ENCODE measurements at places on chromosomes 16 and 17.
A peak's percentile ranks its signal among the peaks of the same experiment; 100 is the strongest.

- no peak for DNase-seq
Observed at GRCh38 chr16:361341-361871, 8.9 kb upstream of the AXIN1 start.

DNA sequence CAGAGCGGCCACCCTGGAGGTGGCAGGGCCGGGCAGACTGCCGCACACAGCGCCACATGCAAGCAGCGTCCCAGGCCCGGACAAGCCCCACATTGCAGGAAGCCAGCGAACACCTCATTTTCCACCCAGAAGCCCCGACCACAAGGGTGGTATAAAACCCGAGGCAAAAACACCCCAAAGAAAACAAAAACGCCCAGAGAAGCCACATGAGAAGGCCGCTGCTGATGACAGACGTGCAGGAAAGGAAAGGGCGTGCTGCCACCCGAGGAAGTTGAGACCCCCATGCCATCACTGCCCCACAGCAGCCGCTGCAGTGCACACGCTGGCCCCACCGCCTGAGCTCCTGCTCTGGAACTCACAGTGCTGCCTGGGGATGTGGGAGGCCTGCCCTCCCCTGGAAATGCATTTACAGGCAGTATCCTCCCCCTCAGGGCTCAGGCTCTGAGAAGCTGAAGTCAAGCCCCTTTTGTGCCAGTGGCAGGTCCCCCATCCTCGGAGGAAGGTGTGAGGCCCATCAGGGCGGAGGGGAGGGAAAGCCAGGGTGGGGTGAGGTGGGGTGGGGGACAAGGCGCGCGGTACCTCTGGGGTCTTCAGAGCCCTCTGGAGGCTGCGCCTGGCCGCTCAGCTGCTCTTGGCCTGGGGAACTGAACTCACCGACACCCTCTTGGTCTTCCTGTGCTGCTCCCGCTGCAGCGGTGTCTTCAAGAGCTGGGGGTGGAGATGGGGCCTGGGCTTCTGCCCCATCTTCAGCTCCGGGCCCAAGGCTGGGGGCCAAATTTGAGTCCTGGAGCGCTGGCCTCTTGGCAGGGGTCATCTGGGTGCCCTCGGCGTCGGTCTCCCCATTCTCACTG, 62.0 kb downstream of the IL21R start:
- DNase-seq, result no peak

GRCh38 chr17:56896968-56897359, 16.9 kb downstream of the TRIM25 start:
- no peak for DNase-seq

GRCh38 chr17:6435968-6436367, 1.0 kb upstream of the AIPL1 start:
- DNase-seq, result no peak

DNA sequence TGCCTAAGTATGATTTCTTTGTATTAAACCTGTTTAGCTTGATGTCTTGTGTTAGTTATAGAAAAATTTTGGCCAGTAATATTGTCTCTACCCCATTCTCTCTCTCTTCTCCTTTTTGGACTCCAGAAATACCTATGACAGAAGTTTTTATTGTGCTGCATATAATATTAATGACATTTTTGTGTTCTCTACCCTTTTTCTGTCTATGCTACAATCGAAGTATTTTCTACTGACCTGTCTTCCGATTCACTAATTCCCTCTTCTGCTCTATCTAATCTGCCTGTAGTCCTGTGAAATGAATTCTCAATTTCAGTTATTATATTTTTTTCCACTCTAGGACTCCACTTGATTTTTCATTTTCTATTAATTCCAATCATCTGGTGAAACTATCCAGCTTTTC, 26.0 kb upstream of the TMEM92 start:
- DNase-seq, result no peak

DNA sequence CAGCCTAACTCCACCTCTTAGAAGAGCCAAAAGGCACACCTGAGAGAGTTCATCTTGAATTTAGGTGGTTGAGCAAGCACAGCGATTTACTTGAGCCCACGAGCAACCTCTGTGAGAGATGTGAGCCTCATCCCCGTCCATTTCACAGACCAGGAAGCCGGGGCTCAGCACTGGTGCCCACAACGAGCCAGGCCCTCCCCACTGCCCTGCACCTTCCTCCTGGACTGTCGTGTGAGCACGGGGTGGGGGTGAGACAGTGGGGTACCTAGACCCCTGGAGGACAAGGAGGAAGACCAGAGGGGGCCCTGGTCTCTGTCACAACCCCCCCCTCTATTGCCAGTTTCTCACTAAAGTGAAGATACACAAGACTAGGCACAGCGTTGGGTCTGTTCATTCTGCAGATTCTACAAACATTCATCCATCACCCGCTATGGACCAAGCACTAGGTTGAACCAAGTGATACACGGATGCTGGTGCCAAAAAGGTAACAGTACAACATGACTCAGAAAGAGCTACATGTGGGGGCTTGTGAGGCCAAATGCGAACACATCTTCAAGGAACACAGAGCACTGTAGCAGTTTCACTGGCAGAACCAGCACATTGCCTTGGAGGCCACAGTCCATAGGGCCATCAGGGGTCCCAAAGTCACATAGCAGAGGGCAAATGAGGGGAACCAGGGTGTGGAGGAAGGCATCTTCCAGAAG, 231.9 kb downstream of the PARN start:
- no peak for DNase-seq

- DNase-seq, result no peak
Observed at GRCh38 chr17:81049973-81050551, 15.1 kb downstream of the BAIAP2 start.

DNA sequence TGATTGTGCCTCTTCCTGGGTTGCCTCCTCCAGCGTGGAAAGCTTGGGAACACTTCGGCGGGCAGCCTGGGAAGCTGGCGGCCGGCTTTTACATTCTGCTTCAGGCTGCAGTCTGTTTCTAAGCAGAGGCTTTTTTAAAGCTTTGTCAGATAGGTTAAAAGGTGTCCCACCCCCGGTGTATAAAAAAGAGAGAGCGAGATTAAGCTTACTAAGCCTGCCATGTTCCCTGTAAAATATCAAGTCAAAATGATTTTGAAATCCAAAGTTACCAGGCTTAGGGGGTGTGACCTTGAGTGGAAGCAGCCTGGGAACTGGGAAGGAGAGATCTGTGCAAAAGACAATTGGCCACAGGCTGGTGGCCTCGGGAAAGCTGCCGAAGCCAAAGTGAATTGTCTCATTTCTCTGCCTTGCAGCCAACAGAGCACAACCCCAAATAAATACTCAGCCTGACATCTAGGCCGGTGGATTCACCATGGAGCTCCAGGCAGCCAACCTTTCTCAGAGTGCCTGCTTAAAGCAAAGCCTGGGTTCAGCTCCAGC, 254.5 kb downstream of the FTO start:
- DNase-seq, result no peak

DNA sequence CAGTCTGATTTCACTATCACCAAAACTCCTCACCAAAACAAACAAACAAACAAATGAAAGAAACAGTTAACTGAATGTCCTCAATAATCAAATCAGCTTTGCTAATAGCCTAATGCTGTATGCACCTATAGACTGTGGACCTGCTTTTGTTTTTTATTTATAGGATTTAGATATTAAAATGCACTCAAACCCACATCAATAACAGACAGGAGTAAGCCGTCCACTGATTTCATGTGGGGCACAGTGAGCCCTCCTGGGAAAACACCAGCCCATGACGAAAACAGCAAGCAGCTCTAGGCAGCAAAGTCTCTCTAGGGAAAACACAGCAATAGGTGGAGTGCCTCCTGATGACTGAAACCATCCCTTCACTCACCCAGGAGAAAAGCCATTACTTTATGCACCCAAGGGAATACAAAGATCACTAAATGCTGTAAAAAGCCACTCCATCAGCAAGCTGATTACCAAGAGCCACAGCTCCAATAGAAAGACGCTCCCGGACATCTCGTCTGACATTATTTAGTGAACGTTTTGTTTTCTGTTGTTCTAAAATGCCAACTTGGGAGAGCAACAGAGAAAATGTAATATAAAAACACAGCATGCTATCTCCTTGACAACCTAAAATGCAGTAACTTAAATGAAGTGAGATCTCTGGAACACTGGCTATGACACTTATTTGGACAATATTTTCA, 47.8 kb downstream of the ANKFY1 start:
- DNase-seq, result peak; percentile 84

GRCh38 chr16:60241671-60242070, 1507.6 kb upstream of the GOT2 start:
- DNase-seq, result no peak

- DNase-seq, result no peak
Observed at GRCh38 chr17:28612531-28612930, 1.5 kb downstream of the RSKR start.

DNA sequence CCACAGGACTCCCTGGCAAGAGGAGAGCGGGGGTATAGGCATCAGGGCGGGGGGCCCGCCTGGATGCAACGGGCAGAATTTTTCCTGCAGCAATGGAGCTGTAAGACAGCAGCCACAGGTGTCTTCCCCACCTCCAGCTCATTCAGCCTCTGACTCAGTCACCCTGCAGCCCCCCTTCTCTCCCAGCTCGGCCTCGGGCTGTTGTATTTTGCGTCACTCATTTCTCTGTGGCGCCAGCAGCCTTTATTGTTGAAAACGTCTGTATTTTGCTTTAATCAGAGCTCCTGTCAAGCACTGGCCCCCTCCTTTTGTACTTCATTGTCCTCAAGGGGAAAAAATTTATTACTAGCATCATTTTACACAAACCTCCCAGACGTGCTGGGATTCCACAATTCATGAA, 117.7 kb downstream of the WSCD1 start:
- no peak for DNase-seq

GRCh38 chr16:10827691-10828341, 9.2 kb upstream of the TVP23A start:
- no peak for DNase-seq

DNA sequence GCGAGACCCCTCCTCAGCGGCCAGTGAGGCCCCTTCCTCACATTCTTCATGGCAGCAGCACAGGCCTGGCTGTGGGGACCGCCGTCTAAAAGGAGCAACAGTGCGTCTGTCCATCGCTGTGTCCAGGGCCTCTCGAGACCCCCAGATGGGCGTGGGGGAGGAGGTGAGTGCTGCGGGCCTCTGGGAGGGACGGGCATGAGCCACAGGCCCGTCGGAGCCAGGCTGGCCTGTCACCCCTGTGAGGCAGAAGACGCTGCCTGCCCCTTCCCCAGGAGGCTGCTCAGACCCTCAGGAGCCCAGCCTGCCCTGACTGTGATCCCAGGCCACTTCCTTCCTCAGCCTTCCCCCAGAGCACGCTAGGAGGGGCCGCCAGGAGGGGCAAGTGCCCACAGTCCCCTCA, 2.1 kb upstream of the PYCR1 start:
- no peak for DNase-seq

- no peak for DNase-seq
Observed at GRCh38 chr17:49741009-49741691, 22.8 kb downstream of the FAM117A start.

DNA sequence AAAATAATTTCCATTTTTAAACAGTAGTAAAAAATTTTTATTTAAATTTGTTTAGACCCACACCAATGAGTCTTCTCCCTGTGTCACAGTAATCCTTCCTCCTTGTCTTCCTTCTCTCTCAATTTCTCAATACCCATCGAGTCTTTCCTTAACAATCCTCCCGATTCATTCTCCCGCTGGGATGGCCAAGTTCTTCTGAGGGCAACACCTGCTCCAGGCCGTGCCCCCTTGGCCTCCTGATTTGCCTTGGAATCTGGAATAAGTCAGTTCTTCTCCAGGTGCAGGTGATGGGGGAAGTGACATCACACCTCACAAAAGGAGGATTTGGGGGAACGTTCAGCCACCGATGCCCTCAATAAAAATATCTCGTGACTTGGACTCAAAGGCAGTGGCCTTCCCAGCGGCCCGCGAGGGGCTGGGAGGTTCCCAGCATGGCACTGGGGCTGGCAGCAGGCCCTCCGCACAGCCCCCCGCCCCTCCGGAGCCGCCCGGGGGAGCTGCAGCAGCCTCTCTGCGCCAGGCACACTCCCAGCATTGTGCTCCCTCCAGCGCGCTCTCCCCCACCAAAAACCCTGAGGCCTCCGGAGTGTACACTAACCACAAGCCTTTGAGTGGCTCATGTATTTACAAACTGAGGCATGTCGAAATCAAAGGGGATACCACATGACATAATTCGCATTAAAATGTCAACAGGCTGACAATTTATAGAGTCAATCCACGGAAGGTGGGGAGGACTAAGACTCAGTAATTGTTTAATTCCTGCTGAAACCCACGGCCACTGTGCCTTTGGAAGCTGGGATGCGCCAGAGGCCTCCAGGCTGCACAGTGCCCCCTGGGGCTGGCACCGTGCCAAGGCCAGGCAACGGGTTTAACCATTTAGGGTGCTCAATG, 120.5 kb downstream of the ZFHX3 start:
- peak; percentile 23 for DNase-seq

GRCh38 chr16:1407753-1408152, 6.8 kb downstream of the UNKL start:
- no peak for DNase-seq

DNA sequence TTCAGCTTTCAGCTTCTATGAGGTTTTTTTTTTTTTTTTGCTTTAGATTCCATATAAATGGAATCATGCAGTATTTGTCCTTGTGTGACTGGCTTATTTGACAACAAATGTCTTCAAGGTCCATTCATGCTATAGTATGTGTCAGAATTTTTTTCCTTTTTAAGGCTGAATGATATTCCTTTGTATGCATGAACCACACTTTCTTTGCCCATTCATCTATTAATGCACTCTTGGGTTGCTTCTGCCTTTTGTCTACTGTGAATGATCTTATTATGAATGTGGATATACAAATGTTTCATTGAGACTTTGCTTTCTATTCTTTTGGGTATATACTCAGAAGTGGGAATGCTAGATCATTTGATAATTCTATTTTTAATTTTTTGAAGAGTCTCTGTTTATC, 27.0 kb upstream of the LRRC75A start:
- no peak for DNase-seq

DNA sequence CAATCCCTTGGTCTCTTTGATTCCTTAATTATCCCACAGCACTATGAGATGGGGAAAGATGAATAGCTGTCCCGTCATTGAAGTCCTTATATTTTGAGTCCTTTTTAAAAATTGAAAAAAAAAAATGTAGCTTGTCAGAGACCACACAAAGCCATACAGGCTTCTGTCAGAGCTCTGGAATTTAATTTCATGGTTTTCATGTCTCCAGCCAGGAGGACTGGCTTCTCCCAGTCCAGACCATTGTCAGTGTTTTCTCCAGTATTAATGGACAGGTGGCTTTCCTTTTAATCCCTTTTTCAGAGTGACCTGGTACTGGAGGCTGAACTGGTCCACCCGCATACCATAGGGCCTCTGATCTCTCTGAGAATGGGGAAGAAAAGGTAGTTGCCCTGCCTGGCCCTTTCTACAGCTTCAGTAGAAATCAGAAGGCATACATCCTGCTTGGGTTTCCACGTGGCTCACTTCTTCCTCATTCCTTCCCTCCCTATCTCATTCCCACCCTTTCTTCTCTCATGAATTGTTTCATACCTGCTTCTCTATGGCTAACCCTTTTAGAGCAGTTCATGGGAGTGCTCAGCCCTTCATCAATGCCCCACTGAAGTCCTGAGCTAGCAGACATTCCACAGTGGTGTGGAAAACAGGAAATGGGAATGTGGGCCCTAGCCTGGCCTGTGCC, 29.1 kb downstream of the TRIM16 start:
- DNase-seq, result no peak

- no peak for DNase-seq
Observed at GRCh38 chr16:52238710-52239109, 308.2 kb downstream of the TOX3 start.

- no peak for DNase-seq
Observed at GRCh38 chr16:63625126-63625525, 1496.7 kb downstream of the CDH11 start.

Data from NCI-H187 treated with DMSO at 0.1 percent for 48 hours (cell line).